ENCODE measurements at places on chromosomes 4 and X.

- no peak overlapping the region for H3K4me3 ChIP-seq
- no peak overlapping the region for H3K27ac ChIP-seq
- DNase-seq: no peak
- H3K27me3 ChIP-seq: no peaks in the 10 kb centered on the region
- H3K36me3 ChIP-seq: peaks cover 8% of the 10 kb centered on the region
Measured at GRCh38 chrX:47878198-47878597, 41.5 kb downstream of the ZNF81 start.

DNA sequence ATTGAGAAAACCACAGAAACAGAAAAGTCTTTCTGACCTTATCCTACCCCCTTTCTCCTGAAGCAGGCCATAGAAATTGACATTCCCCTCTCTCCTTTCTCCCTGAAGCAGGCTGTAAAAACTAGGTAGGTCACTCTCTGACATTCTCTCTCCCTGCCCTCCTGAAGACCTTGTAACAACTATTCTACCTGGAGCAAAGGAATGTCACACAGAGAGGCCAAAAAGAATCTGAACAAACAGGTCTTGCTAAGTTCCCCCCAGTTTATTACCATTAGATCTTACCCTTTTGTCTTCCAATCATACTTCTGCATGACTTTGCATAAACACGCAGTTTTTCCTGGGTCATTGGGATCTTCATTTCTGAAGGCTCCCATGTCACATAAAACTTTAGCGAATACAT lies 198.3 kb upstream of the GYPA start:
- no peaks in the 10 kb centered on the region for H3K27me3 ChIP-seq
- H3K4me3 ChIP-seq: no peak overlapping the region
- no peaks in the 10 kb centered on the region for H3K36me3 ChIP-seq

DNA sequence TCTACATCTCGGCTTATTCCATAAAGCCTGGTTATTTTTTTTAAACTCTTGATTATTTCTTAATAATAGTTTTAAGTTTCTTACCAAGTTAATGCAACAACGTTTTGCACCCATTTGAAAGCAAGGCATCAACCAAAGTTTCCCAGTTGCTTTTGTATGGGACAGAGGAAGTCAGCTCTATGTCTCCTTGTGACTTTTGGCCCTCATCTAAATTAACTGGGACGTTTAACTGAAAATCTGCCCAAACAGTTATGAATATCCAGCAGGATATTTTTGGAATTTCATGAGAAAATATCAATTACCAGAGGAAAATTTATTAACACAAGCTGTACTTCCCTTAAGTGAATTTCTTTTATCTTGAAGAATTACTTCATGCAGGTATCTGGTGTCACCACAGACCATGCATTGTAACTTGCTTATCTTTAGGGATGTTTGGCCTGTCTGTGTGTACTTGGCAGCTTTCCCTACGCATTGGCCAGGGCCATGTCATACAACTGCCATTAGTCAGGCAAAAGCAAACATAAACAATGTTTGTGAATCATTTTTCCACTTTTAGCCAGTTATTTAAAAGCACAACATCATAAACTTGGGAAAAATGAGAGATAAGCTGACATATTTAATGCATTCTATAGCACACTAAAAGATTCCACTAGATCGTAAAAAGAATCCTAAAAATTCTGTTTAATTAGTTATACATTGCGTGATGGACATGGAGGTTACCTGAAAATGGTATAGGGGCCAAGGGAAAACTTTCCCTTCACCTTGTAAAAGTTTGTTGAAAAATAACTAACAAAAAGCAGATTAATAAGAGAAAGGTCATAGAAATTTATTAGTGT lies 101.4 kb upstream of the PDE5A start:
- no peak overlapping the region for H3K4me3 ChIP-seq
- H3K27ac ChIP-seq: no peak overlapping the region
- peaks cover 7% of the 10 kb centered on the region for H3K27me3 ChIP-seq

GRCh38 chr4:78653655-78654054 lies 102.1 kb downstream of the ANXA3 start:
- H3K36me3 ChIP-seq: peaks cover 4% of the 10 kb centered on the region
- H3K27me3 ChIP-seq: no peaks in the 10 kb centered on the region
- H3K4me3 ChIP-seq: no peak overlapping the region

DNA sequence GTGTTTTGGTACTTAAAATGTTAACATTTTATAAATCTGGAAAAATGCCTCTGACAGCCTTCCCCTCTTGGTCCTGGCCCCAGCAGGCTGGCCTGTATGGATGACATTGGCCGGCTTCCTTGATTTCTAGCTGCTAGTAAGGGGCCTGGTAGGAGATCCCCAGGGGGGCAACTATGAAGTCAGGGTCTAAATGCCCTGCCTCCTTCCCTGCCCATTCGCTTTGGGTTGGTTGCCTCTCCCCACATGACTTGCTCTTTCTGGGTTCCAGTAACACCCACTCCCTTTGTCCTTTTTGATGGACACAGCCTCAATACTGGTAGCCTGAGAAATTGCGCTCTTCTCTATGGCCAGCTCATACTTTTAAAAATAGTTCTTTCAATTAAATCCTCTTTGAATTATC lies 78.0 kb upstream of the MAD2L1 start:
- no peak overlapping the region for H3K27ac ChIP-seq
- no peak overlapping the region for H3K4me3 ChIP-seq
- no peak for DNase-seq

DNA sequence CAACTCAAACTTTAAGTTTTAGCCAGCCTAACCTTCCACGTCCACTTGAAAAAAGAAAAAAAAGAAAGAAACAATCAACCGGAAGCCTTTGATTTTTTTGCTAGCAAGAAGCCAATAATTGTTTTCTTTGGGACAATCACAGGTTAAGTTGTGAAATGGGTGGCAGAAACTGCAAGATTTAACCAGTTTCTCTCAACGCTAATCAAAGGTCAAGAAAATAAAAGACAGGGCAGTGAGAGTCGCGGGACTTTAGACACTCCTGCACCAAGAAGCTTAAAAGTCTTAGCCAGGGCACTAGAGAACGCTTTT lies 1.0 kb downstream of the ACSL1 start:
- peak overlapping the region; percentile 93 for H3K4me3 ChIP-seq
- H3K4me1 ChIP-seq: peaks cover 25% of the 10 kb centered on the region
- DNase-seq: no peak
- peaks cover 2% of the 10 kb centered on the region for H3K36me3 ChIP-seq

DNA sequence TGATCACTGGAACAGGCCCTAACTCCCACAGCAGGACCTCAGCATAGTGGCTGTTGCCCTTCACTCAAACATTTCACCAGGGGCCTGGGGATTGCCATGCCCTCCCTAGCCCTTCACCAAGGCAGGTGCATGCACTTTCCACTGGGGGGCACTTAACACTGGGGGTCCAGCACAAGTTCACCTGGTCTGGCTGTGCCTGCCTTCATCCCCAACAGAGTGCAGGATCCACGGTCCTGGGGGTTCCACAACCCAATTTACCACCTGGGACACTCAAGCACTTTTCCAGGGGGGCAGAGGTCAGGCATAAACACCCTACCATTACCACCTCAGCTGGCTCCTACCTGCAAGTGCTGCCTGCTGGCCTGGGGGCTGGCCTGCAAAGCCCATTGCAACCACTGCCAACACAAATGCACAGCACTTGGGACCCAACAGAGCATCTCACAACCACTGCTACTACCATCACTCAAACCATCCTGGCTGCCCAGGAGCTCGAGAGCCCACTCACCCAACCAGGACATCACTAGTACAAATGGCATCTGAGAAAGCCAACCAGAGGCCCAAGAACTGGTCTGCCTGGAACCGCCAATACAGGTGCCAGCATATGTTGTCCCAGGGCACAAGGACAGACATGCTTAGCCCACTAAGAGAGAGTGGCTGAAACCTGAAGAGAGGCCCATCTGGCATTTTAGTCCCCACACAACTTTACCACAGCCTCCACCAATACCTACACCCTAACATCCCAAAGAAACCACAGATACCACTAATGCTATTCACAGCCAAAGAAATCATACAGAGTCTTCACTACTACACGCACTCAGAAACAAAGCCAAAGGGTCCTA lies 43.1 kb downstream of the NAT8L start:
- no peaks in the 10 kb centered on the region for H3K36me3 ChIP-seq
- H3K4me3 ChIP-seq: no peak overlapping the region
- no peaks in the 10 kb centered on the region for H3K27me3 ChIP-seq
- no peak overlapping the region for H3K27ac ChIP-seq
- no peak for DNase-seq
- H3K4me1 ChIP-seq: no peaks in the 10 kb centered on the region

- no peaks in the 10 kb centered on the region for H3K36me3 ChIP-seq
- H3K4me3 ChIP-seq: no peak overlapping the region
- peaks cover 49% of the 10 kb centered on the region for H3K27me3 ChIP-seq
- DNase-seq: no peak
- no peak overlapping the region for H3K27ac ChIP-seq
Measured at GRCh38 chr4:77613267-77613666, 7.6 kb downstream of the CXCL13 start.

DNA sequence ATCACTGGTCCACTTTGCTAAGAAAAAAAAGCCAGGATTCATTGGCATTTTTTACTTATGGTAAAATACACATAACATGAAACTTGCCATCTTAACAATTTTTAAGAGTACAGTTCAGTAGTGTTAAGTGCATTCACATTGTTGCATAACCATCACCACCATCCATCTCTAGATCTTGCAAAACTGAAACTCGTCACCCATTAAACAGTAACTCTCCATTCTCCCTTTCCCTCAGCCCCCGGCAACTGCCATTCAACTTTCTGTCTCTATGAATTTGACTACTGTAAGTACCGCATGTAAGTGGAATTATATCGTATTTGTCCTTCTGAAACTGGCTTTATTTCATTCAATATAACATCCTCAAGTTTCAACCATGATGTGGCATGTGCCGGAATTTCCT lies 56.3 kb upstream of the LNX1 start:
- no peak for DNase-seq
- no peak overlapping the region for H3K27ac ChIP-seq
- H3K4me1 ChIP-seq: no peaks in the 10 kb centered on the region

DNA sequence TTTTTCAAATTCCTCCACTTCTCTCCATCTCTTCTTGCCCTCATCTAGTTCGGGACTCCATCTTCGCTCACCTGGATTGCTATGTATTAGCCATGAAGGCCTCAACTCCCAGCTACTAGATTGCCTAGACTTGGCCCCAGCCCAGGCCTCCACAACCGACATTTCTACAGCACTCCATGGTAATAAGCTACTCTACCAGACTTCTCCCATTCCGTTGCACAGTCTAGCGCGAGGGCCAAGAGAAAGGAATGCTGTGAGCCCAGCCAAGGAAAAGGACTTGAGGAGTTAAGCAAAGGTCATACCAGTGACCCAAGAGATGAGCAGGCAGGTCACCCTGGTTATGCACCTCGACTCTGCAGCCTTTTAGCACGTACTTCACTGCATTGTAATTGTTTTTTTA lies 75.6 kb downstream of the SOWAHB start:
- no peak overlapping the region for H3K4me3 ChIP-seq
- DNase-seq: no peak
- peaks cover 2% of the 10 kb centered on the region for H3K36me3 ChIP-seq
- H3K27ac ChIP-seq: no peak overlapping the region

DNA sequence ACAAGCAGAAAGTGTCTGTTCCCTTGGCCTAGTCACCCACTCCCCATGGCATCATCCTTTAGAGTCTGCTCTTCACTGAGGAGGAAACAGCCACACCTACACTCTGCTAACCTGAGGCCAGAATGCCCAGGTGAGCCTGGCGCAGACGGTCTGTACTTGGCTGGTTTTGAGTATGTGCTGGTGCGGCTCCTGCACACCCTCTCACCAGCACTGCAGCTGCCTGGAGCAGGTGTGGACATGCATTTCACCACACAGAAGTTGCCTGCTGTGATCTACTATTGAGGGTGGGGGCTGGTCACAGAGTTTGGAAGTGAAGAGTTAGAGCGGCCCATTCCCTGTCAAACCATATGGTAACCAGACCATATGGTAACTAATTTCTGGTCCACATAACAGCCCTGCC lies 39.5 kb downstream of the KANTR start:
- H3K27ac ChIP-seq: no peak overlapping the region
- H3K4me3 ChIP-seq: no peak overlapping the region
- H3K4me1 ChIP-seq: no peaks in the 10 kb centered on the region
- H3K36me3 ChIP-seq: no peaks in the 10 kb centered on the region
- H3K27me3 ChIP-seq: no peaks in the 10 kb centered on the region
- no peak for DNase-seq

DNA sequence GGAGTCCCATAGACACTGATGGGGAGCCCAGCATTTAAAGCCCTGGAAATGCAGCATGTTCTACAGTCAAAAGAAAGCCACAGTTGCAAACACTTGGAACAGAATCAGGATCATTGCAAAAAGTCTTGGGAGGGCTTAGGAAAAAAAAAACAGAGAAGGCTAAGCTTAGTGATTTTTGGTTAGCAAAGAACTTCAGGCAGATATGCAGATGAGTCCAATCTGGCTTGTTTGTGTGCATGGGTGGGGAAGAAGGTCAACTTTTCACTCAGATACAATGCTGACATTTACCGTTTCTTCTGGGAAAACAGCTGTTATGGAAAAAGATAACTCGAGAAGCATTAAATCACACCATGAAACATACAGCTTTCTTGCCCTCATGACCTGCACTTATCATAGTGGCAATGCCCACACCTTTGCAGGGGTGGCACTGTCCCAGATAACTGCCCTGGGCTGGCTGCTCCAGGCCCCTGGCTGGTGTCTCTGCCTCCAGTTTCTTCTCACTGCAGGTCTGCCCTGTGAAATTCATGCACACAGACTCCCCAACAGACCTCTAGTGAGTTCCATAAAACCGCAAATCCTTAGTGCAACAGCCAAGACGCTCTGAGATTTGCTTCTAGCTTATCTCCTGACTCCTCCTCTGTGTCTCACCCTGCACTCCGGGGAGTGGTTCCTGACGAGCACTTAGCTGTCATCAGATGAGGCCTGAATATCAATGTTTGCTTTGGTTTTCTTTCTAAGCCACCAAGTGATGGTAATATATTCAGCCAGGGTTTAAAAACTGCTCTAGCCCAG lies 99.2 kb downstream of the DRD5 start:
- H3K4me3 ChIP-seq: no peak overlapping the region
- no peaks in the 10 kb centered on the region for H3K4me1 ChIP-seq
- peaks cover 32% of the 10 kb centered on the region for H3K27me3 ChIP-seq
- H3K27ac ChIP-seq: no peak overlapping the region

DNA sequence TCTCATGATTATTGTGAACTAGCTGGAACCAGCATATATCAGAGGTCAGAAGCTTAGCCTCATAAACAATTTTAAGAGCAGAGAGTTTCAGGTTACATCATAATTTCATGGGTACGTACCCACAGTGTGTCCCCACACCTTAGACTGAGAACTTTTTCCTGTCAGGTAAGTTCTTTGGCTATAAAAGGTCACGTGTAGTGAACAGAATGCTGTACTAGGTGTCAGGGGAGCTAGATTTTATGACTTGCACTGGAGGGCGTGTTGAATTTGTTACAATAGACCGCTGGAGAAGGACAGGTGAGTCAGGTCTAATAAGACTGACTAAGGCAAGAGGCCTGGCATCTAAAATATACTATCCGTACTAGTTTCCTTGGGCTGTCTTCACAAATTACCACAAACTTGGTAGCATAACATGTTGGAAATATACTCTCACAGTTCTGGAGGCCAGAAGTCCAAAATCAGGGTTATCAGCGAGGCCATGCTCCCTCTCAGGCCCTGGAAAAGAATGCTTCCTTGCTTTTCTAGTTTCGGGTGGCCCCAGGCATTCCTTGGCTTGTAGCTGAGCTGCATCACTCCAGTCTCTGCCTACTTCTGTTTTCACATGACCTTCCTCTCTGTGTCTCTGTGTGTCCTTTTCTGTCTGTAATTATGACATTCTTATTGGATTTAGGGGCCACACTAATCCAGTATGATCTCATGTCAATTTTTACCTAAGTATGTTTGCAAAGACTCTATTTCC lies 512.0 kb upstream of the NR3C2 start:
- H3K27ac ChIP-seq: no peak overlapping the region
- no peaks in the 10 kb centered on the region for H3K4me1 ChIP-seq
- no peak for DNase-seq
- no peak overlapping the region for H3K4me3 ChIP-seq
- H3K27me3 ChIP-seq: peaks cover 5% of the 10 kb centered on the region

Measured in T-helper 17 cell (primary cell).